ENCODE measurements at places on chromosomes 3 and 15. TPM values are rescaled to one million over a fixed set of nuclear protein-coding genes. Genes with fewer than 3 reads are reported as not detected.

Gene GABRG3
- 0.34 TPM for polyA plus RNA-seq

Gene CTXN2
- not detected for polyA plus RNA-seq

Gene AP3B2
- polyA plus RNA-seq: 0.86 TPM

Gene CYP1A1
- 0.81 TPM for polyA plus RNA-seq

Gene C3orf49
- polyA plus RNA-seq: not detected

Gene PPP1R14D
- polyA plus RNA-seq: not detected

Gene ABI3BP
- polyA plus RNA-seq: 338 TPM
